ENCODE measurements at places on chromosomes 6 and 20.

DNA sequence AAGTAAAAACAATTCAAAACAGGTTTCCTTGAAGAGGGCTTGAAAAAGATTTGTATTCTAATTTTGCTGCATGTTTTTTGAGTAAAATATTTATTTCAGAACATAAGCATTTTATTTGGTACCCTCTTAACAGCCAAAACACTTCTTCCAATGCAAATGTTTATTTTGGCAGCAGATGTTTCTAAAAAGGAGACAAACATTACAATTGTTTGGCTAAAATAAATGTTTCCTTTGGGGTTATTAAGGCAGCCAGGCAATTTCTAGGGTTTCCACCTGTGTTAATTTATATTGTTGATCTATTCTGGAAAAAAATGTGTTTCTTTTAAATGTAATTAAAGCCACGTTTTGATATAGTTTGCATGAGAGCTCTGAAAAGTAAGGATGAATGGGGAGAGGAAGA is 56.6 kb downstream of the ARID1B start:
- no peak for DNase-seq

DNA sequence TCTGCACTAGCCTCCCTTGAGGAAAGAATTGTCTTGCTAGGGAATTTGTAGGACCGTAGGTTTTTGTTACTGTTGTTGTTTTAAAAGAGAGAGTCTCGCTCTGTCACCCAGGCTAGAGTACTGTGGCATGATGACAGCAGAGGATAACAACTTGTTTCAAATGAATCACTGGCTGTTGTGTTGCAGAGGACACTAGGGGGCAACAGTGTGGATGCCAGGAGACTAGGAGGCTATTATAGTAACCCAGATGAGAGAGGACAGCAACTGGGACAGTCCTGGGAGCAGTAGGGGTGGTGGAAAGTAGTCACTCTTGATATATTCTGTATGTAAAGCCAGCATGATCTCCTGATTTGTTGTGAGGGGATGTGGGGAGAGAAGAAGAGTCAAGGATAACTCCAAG is 41.8 kb upstream of the LAMA4 start:
- no peak for DNase-seq

- no peak for DNase-seq
Measured at GRCh38 chr6:17505767-17506280, 94.3 kb upstream of the FAM8A1 start.

DNA sequence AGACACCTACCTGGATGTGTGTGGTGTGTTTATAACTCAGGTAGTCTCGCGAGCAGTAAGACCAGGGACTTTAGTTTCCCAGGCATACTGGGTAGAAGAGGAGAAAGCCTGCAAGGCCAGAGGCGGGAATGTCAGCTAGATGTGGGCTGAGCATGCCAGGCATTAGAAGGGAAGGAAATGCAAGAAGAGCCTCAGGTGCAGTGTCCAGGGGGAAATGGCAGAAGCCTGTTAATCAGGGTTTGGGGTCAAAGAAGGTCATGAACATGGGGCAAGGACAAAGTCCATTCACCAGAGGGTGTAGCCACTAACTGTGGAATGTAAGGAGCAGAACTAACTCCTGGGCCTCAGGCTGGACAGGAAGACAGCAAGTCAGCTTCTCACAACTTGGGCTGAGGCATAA is 305.0 kb downstream of the SMOC2 start:
- DNase-seq, result no peak

GRCh38 chr6:55974688-55975087 is 99.3 kb upstream of the BMP5 start:
- no peak for DNase-seq

GRCh38 chr20:36872852-36873251 is 3.1 kb upstream of the TLDC2 start:
- no peak for DNase-seq

- no peak for DNase-seq
Measured at GRCh38 chr20:33871362-33871761, 60.2 kb downstream of the CHMP4B start.

- DNase-seq, result no peak
Measured at GRCh38 chr6:151553416-151554165, 59.8 kb downstream of the CCDC170 start.

DNA sequence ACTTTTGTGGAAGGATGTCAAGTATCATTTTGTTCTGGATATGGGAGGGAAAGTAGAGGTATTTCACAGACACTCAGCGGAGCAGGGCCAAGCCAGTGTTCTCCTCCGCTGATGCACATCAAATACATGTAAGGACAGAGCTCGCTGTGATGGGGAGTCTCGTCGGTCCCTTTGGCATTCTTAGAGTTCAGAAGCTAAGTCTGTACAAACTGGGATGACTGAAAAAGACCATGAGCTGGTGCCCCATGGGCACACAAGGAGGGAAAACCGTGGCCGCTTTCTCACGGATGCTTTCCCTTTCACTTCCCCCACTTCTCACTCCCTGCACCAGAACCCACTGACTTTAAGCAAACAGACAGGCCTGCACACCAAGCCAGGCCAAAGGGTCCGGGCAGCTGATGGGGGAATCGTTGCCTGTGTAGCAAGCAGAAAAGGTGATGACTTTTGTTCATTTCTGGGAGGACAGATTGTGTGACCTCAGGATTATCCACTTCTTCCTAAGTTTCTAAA is 27.7 kb upstream of the MPC1 start:
- DNase-seq, result no peak

DNA sequence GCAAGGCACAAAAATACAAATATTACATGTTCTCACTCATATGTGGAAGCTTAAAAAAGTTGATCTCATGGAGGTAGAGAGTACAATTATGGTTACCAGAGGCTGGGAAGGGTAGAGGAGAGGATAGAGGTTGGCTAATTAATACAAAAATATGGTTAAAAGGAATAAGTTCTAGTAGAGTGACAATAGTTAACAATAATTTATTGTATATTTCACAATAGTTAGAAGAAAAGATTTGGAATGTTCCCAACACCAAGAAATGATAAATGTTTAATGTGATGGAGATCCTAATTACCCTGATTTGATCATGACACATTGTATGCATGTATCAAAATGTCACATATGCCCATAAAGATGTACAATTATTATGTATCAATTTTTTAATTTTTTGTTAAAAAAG is 1.8 kb downstream of the ALDH8A1 start:
- no peak for DNase-seq

GRCh38 chr6:21158873-21159272 is 434.7 kb upstream of the SOX4 start:
- no peak for DNase-seq

DNA sequence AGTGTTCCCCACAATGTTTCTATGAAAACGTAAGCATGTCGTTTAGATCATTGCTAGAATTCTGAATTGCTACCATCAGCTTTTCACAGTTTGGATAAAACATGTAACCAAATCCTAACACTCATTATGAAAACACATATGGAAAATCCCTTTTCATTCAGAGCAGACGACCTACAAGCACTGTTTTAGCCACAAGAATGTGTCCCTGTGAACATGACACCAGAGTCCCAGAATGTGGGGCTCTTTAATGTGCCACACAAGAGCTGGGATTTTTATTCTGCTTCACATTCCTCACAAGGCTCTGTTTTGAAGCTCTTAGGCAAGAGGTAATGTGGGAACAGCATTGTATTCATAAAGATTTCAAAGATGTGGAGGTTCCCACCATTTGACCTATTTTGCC is 141.1 kb upstream of the CITED2 start:
- DNase-seq, result no peak

DNA sequence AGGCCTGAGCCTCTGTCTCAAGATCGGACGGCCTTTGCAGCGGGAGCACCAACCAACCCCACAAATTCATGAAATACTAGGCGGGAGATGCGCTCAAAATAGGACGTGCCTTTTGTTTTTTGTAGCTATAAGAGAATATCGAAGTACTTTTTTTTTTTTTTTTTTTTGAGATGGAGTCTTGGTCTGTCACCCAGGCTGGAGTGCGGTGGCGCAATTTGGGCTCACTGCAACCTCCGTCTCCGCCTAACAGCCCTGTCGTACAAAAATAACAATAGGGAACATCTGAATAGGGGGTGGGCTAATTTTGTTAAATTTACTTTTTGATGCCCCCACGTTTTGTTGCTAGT is 5.9 kb upstream of the TUBB2A start:
- DNase-seq, result no peak

GRCh38 chr6:11922901-11923300 is 89.2 kb upstream of the HIVEP1 start:
- DNase-seq, result no peak

GRCh38 chr6:136309171-136309570 is 19.5 kb upstream of the BCLAF1 start:
- DNase-seq, result no peak

- no peak for DNase-seq
Measured at GRCh38 chr6:21005816-21006570, 471.7 kb downstream of the CDKAL1 start.

DNA sequence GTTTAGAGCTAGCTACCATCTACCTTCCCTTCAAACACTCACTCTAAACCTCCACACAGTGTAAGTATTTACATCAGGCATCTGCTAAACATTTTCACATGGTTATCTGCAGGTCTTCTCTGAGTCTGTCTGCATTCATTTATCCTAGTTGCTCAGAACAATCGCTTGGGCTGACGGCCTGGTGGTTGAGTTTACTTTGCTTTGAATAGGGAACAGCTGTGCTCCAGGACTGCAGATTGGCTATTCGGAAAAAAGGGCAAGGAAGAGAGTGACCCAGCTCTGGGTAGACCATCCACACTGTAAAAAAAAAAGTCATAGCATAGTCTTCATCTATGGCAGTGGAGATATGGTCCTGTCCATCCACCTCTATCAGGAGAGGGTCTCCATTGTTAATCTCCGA is 115.3 kb upstream of the ESR1 start:
- no peak for DNase-seq

DNA sequence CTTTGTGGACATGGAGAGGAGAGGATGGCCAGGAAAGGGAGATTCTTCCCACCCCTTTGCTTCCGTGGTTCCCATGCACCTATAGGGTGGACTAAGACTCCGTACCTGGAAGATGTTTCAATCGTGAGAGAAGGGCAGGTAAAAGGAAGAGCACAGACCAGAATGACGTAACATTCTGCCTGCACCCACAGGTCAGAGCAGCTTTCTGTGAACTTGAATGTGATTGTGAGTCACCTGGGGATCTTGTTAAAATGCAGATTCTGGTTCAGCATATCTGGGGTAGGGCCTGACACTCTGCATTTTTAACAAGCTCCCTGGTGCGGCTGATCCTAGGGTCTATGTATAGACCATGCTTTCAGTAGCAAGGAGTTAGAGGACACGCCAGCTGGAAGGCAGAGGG is 164.1 kb upstream of the SGK1 start:
- no peak for DNase-seq

DNA sequence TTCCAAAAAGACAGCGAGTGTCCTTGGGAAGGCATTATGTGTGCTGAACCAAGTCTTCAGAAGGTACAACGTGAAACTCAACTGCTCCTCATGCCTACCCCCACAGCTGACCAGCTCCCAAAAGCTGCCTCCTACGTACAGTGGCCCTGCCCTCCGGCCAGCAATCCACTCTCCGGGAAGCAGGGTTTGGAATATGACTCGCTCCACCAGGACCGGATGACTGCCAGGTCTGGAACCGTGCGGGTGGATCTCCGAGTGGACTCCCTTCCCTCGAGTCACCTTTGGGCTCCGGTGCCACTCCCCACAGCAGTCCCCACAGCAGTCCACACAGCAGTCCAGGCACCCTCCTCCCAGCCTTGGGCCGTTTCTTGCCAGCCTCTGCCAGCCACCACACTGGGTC is 4.3 kb downstream of the ZBTB46 start:
- DNase-seq, result no peak

- DNase-seq, result no peak
Measured at GRCh38 chr20:14521436-14521835, 184.0 kb upstream of the FLRT3 start.

GRCh38 chr20:36162272-36162966 is 7.9 kb downstream of the EPB41L1 start:
- no peak for DNase-seq

DNA sequence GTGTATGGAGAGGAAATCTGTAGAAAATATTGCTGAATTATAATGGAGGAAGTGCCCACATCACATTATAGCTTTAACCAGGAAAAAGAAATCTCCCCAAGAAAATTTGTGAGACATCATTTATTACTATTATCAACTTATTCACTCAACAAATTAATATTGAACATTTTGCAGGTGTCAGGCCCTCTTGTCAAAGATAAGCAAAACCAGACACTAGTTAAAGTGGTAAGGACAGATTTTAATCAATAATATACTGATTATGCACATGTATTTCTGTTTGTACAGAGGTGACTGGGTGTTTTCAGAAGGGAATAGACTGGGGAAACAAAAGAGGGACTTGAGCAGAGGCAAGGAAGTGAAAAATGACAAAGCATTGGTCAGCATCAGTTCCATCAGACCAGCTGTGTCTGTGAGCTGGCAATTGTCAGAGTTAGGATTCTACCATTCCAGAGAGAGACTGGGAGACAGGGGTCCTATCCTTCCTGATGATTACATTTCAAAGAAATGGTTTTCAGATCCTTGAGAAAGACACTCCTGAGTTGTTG is 519.2 kb downstream of the UTRN start:
- DNase-seq, result no peak

GRCh38 chr20:61185181-61185580 is 66.9 kb upstream of the CDH4 start:
- no peak for DNase-seq

DNA sequence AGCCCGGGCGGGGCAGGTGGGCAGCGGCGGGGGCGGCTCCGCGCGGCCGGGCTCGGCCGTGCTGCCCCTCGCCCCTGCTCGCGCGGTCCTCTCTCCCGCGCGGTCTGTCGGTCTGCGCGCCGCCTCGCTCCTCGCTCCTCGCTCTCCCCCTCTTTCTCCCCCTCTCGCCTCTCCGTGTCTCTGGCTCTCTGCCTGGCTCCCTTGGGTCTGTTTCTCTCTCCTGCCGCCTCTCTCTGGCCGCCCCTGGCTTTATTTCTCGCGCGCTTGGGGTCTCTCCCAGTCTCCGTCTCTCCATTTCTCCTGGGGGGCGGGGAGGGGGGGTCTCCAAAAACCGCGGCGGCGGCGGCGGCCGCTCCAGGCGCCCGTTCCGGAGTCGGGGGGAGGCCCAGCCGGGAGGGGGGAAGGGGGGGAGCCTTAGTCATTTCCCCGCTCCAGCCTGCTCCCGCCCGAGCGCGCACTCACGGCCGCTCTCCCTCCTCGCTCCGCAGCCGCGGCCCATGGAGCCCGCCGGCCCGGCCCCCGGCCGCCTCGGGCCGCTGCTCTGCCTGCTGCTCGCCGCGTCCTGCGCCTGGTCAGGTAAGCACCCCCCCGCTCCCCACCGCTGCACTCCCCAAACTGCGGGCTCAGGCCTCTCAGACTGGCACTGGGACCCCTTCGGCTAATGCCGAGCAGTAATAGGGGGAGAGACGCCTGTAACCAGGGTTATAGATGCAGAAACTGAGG is at the start of gene SIRPA:
Gene SIRPA, plus strand, starts transcription at position 457 of the 723 bp plus-strand sequence. Its CDS starts 41 bp downstream, at position 498.
- DNase-seq, result no peak

DNA sequence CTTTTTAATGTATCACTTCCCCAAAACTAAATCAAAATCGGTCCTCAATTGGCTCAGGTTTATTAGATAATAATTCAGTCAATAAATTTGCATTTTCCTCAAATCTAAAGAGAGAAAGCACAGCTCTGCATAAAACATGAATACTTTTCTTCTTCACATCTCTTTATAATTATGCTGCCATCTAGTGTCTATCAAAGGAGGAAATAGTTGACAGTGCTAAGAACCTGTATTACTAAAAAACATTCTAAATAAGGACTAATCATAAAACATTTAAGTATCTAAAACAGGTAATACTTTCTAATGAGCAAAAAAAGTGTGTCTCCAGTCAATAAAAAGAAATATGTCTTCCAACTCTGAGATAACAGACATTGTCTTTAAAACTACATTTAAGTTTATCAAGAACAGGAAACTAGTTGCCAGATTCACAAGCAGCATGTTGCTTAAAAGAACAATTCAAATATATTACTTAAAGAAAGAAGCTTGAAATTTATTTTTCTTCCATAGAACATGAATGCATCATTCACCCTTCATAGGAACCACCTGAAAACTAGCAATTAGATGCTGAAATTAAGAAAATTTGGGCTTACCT is 56.5 kb upstream of the DST start:
- no peak for DNase-seq

All from stimulated activated naive CD8-positive, alpha-beta T cell treated with anti-CD3 and anti-CD28 coated beads, Interleukin-15, amount 100 ng/mL, for 72 hours (primary cell).